Activated CD8-positive, alpha-beta memory T cell treated with anti-CD3 and anti-CD28 coated beads for 24 hours (primary cell): ENCODE measurements at places on chromosomes 3 and 15.

GRCh38 chr15:101614761-101615160 lies 37.4 kb downstream of the TM2D3 start:
- DNase-seq, result no peak

- no peak for DNase-seq
These were observed 42.8 kb upstream of the UBE2E1 start for GRCh38 chr3:23762759-23763477.

DNA sequence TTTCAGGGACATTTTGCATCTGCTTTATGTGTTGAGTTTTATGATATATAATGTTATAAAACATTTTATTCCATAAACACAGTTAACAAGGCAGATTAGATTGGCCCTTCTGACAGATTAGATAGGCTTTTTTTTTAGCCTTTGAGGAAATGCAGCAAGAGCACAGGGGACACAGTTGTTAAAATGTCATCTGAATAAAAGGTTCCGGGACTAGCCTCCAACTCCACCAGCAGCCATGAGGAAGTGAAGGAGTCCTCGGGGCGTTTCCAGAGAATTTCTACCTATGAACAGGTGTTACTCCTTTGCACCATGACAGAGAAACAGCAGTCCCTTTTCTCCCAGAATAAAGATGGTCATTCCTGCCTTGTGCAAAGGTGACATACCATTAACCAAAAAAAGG lies 167.8 kb upstream of the KBTBD8 start:
- DNase-seq, result no peak

GRCh38 chr3:100836661-100837060 lies 127.4 kb downstream of the TFG start:
- DNase-seq, result no peak

- no peak for DNase-seq
These were observed 496.3 kb downstream of the ROBO2 start for GRCh38 chr3:77536038-77536775.

DNA sequence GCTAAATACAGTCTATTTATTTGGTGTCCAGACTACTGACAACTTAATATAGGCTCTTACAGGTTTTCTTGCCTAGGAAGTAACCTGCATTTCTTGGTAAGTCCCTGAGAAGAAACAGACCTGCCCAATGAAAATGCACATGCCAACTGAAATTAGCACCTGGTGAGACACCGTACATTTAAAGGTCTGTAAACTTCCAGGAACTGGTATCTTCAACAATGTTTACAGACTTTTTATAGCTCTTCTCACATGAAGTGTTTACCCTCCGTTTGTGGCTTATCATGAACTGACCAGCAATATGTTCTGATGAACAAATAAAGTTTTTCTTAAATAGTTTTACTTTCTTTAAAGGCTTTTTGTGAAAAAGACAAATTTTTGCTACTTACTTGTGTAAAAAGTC lies 93.3 kb downstream of the PCCB start:
- DNase-seq, result no peak

DNA sequence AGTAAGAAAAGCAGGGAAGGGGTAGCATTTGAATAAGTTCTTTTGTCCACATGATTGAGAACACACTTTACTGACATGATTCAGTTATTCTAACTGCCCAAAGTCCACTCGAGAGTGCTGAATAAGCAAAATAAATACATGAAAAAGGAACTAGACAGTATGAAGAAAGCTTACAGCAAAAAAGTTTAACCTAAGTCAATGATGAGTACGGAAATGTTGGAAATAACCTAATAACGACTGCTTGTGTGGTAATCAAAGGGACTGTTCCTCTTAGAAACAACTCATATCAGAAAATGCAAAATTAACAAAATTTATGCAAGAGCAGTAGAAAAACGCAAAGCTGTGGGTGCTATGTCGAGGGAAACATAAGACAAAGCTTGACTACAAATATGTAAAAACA lies 36.6 kb downstream of the DMXL2 start:
- no peak for DNase-seq
